A673 (cell line): ENCODE measurements at places on chromosomes 12 and 14. TPM values are rescaled to one million over a fixed set of nuclear protein-coding genes. Genes with fewer than 3 reads are reported as not detected.

DNA sequence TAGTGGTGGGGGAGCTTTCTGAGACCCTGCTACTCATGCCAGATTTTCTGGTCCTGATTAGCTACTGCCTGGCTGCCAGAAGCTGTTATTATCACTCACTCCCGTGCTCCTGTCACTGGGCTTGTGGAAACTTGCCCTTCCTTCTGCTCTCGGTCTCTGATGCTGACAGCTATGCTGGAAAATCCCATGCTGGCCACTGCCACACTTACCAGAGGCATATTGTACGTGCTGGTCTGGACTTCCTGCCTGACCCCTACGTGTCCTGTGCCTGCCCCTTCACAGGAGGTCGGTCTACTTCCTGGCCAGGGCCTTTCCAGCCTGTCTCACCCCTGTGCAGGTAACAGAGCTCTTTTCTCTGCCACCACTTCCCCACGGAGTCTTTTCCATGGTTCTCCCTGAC, 149.4 kb upstream of the PLEKHG7 start:
- no peak for DNase-seq

GRCh38 chr14:51445001-51445390, 204.9 kb downstream of the TMX1 start:
- no peak for DNase-seq

DNA sequence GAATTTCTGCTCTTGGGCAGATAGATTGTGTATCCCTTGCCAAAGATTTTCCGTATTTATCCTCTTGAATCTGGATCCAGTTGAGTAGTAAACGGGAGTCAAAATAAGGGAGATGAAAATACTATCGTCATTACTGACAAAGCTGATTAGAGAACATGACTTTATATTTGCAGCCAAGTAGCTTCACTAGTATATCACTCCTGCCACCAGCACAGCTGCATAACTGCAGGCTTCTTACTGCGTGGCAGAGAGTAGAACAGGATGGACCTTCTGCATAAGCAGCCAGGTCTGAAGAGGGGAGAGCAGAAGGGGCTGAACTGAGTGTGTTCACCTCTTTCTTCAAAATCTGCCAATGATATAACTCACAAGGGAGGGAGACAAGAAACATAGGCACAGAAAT, 283.7 kb downstream of the FBXL14 start:
- no peak for DNase-seq

The BEST3 gene
- total RNA-seq = 0.50 and 0.69 TPM in 2 replicates

DNA sequence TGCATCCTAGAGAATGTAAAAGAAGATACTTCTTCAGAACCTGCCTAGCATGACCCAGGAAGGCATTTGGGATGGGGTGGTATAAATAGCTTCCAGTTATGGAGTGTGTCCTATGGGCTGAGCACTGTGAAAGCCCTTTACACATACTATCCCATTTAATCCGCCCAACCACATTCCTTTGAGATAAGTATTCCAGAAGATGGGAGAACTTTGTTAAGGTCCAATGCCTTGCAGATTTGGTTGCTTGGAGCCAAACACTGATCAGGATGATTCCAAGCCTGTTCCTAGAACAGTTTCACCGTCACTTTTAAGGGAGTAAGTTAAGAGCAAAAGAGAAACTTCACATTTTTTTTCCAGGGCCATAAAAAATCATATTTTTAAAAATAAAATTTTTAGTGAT, 82.5 kb upstream of the CLMN start:
- no peak for DNase-seq

- DNase-seq = no peak
These were observed 14.1 kb downstream of the PRKD1 start for GRCh38 chr14:29913566-29913965.

DNA sequence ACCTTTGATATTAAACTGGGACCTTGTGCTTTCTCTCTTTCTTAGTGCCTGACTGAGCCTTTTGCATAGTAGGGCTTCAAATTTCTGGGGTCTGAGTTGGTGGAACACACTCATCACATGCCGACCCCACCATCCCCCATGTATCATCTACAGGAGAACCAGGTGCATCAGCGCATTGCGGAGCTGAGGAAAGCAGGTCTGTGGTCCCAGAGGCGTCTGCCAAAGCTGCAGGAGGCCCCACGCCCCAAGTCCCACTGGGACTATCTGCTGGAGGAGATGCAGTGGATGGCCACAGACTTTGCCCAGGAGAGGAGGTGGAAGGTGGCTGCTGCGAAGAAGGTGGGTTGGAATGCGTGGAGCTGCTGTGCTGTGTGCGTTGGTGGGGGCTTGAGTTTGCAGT, 37.8 kb downstream of the EP400 start:
- no peak for DNase-seq

- DNase-seq = no peak
These were observed 53.0 kb upstream of the FUT8 start for GRCh38 chr14:65359503-65359902.

- DNase-seq = no peak
These were observed 79.3 kb downstream of the NTF3 start for GRCh38 chr12:5511256-5511643.

The HOXC13 gene
- total RNA-seq = 10.1 and 10.7 TPM in 2 replicates
